ENCODE measurements at places on chromosomes 7 and 10. TPM values are rescaled to one million over a fixed set of nuclear protein-coding genes. Genes with fewer than 3 reads are reported as not detected.

Gene ABCC2
- 0.98 TPM for total RNA-seq

Gene PTPRN2
- total RNA-seq: 2.5 TPM

Gene MICALL2
- 28.9 TPM for total RNA-seq

Gene DENND2A
- 10.8 TPM for total RNA-seq

DNA sequence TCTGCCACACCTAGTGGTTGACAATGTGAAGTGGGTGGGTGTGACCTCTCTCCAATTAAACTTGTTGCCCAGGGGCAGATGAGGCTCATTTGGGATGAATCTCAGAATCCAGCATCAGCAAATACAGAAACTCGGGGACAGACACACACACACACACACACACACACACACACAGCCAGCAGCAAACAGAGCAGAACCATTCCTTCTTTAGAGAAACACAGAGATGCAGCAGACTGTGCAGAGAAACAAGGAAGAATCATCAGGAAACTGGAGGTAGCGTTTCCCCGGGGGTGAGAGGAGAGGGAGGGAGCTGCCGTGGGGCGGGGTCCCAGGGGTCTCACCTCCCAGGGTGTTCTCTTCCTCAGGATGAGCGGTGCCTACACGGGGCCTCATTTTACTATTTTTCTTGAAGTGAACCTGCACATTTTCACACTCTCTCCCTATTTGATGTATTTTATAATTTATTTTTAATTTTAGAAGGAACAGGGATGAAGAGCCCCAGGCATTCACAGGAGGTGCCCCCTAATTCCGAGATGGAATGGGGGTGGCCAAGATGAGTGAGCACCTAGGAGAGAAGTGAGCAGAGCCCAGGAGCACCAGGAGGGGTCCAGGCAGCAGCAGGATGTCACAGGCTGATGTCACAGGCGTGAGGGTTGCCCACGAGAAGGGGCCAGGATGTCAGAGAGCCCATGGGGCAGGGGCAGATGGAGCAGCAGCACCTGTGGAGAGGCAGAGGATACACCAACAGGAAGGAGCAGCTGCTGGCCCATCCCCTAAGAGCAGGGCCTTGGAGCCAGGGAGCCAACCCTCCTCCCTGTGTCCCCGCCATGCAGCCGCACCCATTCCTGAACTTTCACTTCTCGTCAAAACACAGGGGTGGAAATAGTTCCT is 85.3 kb upstream of the PPP2R2D start:
- DNase-seq: no peak

DNA sequence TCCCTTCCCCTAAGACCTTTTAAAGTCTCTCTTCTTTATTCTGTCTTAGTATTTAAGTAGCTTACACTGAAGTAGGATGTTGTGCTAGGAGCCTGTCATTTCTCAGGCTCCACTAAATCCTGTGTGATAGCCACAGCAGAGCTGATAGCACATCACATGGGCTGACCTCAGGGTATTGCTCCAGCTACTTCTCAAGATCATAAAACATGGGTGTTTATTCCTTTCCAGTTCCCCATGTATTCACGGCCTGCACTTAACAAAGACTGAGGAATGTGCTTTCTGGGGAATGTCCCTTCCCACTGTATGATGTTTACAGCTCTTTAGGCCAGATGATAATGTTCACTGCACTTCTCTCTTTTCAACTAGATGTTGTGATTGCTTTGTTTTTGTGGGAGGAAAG is 1086.8 kb downstream of the KCNMA1 start:
- peak; percentile 56 for DNase-seq

DNA sequence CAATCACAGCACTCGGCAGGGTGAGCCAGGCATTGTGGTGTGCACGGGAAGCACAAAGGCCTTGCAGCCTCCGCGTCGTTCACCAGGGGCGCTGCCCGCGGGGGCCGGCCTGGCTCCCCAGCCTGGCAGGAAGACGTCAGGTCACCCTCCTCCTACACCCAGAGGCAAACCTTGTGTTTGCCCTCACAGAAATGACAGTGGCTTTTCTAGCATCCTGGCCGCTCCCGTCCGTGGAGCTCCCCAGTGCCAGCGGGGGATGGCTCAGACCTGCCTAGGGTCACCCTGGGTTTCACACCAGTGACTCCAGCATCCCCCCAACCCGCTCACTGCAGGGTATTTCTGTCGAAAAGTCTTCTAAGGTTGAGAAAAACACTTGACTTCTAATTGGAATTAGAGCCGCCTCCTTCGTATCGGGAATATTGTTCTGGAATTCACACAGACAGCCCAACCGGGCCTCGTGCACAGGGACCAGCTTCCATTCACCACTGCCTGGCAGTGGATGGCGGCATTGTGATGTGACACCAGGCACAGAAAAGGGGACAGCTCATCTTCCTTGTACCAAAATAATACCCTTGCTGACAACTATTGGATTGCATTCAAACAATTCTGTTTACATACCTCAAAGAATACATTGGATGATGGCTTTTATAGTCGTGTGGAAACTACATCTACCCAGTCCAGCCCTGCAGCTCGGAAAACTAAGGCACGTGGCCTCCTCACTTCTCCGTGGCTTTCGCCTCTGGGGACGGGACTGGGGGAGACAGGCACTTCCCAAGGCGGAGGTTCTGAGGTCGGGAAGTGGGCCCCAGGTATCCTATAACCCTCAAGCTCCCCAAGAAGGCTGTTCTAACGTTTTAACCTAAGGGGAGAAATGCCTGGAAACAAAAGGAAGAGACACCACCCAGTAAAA is 109.0 kb downstream of the EBF3 start:
- DNase-seq: no peak

DNA sequence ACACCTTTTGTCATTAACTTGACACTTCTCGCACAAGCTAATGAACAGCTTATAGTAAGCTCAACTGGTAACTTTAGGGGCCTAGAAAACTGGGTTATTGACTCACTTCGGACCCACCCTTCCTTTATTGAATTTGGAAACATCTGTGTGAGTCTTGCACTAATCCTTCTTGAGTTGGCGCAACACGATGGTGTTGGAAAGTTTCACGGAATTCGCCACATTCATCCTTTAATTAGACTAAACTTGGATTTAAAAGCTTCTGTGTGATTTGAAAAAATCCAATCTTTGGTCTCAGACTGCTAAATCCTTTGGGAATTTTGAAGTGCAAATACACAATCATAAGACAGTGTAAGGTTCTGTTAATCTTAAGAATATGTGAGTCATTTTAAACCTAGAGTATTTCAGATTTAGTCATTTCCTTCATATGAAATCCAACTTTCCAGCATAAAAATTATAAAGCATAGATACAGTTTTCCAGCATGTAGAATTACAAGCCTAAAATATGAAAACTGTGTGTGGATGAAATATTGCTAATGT is 15.1 kb downstream of the FZD8 start:
- peak; percentile 73 for DNase-seq

DNA sequence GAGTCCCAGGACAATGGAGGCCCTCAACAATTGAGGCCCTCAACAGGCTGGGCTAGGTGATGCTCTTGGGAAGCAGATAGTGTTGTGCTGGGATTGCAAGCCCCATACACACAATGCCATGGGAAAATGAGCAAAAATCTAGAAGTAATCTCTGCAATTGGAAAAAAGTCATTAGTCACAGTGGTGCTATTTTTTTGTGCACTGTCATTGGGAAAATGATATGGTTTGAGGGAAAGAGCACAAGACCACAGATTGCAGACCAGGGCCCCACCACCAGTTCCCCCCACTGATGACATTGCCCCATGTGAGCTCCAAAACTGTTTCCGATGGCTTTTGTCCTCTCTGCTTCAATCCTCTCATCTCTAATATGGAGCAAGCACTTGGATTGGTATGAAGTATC is 1.9 kb downstream of the KCTD7 start:
- DNase-seq: no peak

DNA sequence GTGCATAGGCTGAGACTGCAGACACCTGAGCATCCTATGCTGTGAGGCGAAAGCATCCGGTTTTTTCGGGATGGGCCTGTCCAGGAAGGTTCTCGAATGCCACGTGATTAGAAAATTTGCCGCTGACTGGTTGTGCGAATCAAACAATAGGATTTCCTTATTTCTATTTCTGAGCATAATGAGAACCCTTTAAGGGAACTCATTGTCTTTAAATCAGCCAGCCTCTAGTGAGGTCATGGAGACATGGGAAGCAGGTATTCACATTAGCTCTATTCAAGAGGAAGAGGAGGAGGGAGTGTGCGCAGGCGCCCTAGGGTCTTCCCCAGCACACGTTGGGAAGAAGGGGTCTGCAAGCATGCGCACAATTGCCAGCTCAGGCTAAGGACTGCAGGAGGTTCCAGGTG is 5.6 kb downstream of the GIMAP1 start:
- no peak for DNase-seq

DNA sequence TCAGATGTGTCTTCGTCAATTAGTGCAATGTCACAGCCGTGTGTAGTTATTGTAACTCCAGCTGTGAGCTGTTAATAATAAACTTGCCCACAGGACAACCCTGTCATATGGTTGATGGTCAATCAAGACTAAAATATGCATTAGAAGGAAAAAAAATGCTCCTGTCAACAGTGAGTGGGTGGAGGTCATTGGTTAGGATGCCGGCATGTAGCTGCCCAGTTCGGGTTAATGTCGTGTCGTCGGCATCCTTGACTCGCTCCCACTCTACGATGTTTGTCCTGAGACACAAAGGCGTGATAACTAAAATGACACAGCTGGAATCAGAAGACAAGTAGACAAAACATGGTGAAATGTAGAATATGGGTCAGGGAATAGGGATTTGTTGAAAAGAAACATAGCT is 442.8 kb upstream of the NPVF start:
- DNase-seq: no peak

DNA sequence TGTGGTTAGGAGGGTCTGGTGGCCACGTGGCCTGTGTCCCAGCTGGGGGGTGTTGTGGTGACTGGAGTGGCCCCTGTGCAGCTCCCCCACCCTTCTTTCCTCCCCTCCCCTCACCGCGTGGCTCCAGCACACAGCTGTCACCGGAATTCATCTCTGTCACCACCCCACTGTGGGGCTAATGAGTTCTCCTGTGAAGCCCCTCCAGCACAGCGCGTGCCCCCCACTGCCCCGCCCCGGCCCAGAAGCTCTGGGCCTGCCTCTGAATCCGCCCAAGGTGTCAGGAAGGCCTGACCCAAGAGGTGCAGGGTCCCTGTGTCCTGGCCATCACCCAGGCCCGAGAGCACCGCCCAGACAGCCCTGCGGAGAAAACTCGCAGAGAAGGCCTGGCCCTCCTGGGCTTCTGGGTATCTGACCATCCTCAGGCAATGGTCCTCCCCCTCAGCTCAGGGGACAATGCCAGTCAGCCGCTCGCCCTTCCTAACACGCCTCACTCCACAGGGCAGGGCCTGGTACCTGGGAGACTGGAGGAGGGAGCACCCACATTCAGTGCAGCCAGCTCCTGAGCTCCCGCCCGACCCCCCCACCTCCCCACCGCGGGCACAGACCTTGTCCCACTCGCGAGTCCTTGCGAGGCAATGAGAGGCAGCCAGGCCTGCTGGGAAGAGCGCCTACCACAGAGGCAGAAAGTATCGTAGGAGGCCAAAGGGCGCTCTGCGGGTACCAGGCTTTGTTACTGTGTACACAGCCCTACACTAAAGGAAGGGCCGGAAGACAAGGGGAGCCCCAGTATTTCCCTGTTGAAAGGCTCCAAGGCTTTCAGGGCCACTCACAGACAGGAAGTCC is 38.2 kb downstream of the GBX1 start:
- no peak for DNase-seq

GRCh38 chr7:132022188-132022587 is 465.8 kb upstream of the PODXL start:
- no peak for DNase-seq

GRCh38 chr10:110753462-110753861 is 109.3 kb downstream of the RBM20 start:
- DNase-seq: no peak

DNA sequence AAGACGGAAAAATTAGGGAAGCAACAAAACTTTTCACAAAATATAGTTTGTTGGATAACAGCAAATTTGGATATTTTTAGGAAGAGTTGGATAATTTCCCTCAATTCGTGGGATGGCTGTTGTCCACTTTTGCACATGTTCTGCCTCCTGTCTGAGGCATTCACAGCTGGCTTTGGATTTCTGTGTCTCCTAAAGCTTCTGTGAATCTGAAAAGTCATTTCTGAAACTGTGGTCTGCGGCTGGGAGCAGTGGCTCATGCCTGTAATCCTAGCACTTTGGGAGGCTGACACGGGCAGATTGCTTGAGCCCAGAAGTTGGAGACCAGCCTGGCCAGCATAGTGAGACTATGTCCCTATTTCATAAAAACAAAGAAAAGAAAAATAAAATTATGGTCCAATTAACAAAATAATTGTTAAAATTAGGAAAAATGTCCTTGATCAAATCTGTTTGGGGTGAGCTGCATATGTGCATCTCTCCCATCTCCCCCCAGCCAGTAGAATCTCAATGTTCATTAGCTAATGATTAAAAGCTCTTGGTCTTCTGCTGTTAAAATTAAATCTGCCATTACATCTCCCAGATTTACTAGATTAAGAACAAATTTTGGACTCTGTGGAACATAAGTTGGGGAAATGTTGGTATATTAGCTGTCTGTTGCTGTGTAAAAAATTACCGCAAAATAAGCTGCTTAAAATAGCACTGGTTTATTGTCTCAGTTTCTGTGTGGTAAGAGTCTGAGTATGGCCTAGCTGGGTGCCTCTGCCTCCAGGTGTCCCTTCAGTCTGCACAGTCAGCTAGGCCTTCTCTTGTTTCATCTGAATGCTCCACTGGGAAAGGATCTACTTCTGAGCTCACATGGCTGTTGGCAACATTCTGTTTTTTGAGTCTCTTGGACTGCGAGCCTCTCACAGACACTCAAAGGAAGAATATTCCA is 332.0 kb upstream of the FZD1 start:
- DNase-seq: no peak

GRCh38 chr7:152601305-152601798 is 74.6 kb downstream of the XRCC2 start:
- no peak for DNase-seq

DNA sequence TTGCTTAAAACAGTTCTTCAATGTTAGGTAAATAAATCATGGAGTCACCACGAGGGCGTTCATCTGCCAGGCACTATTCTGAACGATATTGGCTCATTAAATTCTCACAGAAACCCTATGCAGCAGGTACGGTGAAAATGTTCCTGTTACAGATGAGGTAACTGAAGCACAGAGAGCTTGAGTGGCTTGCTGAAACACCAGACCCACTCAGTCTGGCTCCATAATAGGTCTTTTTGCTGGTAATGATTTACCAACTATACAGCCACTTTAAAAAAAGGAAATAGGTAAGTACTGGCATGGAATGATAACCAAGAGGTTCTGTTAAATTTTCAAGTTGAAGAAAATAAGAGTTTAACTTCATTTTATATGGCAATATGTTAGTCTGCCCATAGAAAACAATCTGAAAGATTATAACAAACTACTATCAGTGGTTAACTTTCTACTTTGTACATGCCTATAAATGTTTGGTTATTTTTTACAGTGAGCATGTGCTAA is 1.3 kb upstream of the TM9SF3 start:
- no peak for DNase-seq

DNA sequence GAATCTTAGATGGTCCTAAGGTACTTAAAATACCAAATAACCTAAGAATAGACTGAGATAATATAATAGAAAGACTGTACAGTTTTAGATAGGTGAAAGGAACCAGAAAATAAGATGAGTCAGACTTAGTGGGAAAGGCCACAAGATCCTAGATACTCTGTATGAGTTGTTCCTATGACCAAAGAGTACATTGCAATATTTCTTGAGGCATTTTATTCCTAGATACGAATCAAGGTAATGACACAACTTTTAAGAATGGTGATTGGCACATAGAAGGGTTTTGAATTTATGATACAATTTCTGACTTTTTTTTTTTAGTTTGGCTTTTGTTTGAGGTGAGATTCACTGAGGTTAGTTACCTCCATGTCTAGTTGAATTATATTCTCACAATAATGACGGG is 30.2 kb downstream of the MGAM start:
- DNase-seq: peak; percentile 27
